Astrocyte of the hippocampus (primary cell): ENCODE measurements at places on chromosomes 11 and 22.
A peak's percentile ranks its signal among the peaks of the same experiment; 100 is the strongest.

DNA sequence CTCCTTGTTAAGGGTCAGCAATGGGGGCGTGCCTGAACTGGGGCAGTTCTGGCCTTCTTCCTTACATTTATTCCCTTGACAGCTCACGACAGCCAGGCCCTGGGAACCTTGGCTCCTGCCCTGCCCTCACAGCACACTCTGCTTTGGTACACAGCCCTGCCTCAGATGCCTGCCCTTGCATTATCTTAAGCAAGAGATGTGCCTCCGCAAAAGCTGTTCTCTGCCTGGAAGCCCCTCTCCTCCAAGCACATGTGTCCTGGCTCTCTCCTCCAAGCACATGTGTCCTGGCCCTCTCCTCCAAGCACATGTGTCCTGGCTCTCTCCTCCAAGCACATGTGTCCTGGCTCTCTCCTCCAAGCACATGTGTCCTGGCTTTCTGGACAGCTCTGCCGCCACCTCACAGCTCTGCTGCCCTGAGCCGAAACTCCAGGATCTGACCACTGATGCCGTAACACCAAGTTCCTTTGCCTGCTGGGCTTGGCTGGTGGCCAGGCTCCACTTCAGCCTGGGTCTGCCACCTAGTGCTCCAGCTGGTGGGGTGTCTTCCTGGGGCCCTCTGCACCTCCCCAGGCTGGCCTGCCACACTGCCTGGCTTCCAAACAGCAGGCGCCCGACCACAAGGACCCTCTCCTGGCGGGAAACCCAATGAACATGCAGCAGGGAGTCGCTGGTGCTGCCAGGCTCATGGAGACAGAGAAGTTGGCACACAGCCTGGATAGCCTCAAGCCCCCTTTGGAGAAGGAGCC lies 53.0 kb downstream of the SCUBE1 start:
- DNase-seq = peak; percentile 71

GRCh38 chr11:66725647-66726046 lies 3.4 kb downstream of the SPTBN2 start:
- DNase-seq = peak; percentile 65

DNA sequence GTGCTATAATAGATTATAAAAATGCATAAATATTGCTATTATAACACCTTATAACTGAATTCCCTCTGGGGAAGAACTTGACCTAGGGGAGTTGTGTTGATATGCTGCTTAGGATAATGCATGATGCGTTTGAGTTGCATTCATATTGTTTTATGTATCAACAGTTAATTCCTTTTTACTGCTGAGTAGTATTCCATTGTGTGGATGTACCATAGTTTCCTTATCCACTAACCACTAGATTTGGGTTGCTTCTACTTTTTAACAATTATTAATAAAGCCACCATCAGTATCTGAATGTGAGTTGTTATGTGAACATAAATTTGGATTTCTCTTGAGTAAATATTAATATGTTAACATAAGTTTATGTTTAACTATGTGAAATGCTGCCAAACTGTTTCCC lies 19.7 kb upstream of the LRRC4C start:
- no peak for DNase-seq

- no peak for DNase-seq
Measured at GRCh38 chr22:43015677-43016042, 711 bp upstream of the PACSIN2 start.

GRCh38 chr22:50218996-50219727 lies 18.4 kb downstream of the SELENOO start:
- DNase-seq = peak; percentile 89

- DNase-seq = no peak
Measured at GRCh38 chr22:45129703-45130524, 33.8 kb upstream of the NUP50 start.

GRCh38 chr11:69950120-69950519 lies 128.0 kb upstream of the ANO1 start:
- DNase-seq = peak; percentile 40

- DNase-seq = no peak
Measured at GRCh38 chr11:69307871-69308431, 14.0 kb downstream of the MYEOV start.

GRCh38 chr22:23478175-23478574 lies 101.9 kb downstream of the IGLL1 start:
- DNase-seq = peak; percentile 8

GRCh38 chr11:117037975-117038350 lies 60.3 kb downstream of the SIK3 start:
- no peak for DNase-seq

GRCh38 chr11:76327202-76327601 lies 53.7 kb downstream of the THAP12 start:
- no peak for DNase-seq
